Retinal pigment epithelial cell (primary cell): ENCODE measurements at places on chromosomes 11 and 22.

DNA sequence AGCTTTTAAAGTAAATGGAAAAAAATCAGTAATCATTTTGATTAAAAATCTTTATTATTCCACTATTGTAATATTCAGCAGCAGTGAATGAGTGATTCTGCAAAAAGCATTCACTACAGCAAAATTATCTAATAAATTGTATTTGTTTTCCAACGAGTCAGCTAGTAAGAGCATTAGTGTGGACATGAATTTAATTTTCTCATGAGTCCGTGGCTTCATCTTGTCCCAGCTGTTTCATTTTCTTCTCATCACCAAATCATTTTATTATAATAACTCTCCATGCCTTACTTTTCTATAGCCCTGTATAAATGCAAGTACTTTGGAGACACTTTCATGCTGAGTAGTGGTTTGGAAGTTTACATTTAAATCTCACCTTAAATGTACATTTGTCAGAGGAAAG, 66.2 kb downstream of the FANCF start:
- DNase-seq, result no peak

DNA sequence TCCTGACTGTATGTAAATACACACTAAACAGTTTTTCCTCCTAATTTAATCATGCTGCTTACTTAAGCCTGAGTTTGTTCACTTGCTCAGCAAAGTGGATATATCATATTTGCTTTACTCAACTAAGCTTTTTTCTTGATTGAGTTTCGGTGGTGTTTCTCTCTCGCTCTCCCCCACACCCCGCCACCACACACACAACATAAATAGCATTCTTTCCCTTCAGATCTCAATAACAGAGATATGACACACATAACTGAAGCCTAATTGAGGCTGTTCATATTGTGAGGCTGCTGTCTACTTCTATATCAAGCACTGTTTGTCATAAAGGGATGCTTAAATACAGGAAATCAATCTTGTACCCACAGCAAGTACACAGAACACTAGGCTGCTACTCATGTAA, 364.9 kb downstream of the FAT3 start:
- DNase-seq, result no peak

GRCh38 chr11:19970944-19971343, 189.3 kb downstream of the DBX1 start:
- DNase-seq, result no peak

DNA sequence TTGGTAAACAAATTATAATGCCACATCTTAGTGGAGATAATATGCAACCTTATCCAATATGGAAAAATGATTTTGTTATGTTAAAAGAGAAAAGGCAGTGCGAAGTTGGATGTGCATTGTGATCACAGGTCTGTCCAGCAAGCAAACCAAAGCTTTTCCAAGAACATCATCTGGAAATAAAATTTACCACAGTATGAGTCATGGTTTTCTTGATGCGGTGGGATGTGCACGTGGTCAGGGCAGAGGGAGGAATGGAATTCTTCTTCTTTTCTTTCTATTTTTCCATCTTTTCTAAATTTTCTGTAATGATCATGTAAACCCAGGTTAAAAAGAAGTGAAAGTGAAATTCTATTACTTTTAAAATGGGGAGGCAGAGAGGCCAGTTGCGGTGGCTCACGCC, 169.8 kb downstream of the C11orf91 start:
- DNase-seq, result no peak

DNA sequence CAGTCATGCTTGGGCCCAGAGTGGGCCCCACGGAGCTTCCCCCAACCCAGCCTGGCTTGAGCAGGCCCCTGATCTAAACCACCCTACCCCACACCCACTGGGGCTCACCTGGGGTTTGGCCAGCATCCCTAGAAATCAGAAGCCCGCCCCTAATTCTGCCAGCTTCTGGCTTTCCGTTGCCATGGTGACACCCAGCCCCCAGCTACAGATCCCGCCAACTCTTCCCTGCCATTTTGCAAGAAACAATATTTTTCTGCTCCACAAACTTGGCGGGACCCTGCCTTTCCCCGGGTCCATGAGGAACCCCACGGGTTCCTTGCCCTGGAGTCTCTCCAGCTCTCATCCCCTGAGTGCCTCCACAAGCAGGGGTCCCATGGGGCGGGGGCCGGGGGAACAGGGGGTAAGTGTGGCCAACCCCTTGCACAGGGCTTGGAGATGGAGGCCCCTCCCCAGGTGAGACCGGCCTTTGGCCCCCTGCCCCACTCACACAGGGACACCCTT, 90.0 kb downstream of the CDKN1C start:
- DNase-seq, result no peak

GRCh38 chr11:22203281-22203680, 10.4 kb downstream of the ANO5 start:
- DNase-seq, result no peak

DNA sequence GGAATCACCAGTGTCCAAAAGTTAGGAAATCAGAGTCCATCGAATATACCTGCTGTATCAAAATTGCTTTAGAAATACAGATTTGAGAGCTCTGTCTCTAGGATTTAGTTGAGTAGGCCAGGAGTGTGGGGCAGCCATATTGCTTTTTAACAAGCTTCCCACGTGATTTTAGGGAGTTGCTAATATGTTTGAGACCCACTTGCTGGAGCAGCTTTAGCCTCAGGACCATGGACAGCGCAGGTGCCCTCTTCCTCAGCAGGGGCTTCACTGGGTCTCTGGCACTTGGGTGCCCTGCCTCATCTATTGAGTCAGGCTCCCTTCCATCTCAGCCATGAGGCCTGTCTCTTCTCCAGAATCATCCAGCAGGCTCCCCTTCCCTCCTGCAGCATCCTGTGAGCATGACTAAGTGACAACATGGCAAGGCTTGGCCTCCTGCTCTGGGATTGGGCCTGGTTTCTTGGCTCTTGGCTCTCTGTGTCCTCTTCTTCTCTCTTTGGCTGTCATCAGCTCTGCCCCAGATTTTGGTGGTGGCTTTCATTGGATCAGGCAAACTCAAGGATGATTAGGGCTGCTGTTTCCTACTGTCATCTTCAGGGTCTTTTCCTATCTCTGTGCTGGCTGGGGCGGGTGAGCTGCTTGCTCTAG, 70.0 kb downstream of the SGSM1 start:
- DNase-seq, result no peak

DNA sequence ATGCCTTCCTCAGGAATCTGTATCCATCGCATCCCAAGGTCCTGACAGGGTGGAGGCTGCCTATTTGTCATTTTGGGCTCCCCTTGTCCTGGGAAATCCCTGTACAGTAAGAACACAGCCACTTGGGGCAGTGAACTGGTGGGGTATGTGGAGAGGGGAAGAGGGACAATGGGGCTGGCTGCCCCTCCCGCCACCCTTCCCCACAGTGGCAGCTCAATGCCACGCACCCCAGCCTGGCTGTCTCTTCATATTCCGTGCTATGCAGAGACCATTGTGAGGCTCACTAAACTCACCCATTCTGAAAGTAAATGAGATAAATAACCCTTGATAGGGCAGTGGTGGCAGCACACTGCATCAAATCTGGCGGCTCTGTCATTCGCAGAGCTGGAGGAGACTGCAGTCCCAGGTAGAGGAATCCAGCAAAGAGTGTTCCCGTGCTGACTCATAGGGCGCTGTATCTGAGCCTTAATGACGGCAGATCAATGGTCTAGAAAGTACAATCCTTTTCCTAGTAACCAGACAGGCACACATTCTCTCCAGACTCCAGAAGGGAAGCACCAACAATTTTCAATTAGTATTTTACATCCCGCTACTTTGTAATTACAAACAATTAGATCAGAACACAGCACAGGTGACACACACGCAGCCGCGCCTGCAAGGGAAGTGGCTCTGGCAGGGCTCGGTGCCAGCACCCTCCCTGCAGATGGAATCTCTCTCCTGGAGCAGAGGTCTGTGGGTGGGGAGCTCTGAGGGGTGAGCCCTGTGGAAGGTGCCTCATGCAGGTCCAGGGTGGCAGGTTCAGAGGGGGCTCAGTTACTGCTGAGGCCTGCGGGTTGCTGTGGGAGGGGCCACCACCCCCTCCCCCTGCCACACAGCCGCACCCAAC, 167.9 kb upstream of the B3GAT1 start:
- DNase-seq, result no peak

- DNase-seq, result no peak
Observed at GRCh38 chr11:1006762-1007161, 29.8 kb downstream of the MUC6 start.

DNA sequence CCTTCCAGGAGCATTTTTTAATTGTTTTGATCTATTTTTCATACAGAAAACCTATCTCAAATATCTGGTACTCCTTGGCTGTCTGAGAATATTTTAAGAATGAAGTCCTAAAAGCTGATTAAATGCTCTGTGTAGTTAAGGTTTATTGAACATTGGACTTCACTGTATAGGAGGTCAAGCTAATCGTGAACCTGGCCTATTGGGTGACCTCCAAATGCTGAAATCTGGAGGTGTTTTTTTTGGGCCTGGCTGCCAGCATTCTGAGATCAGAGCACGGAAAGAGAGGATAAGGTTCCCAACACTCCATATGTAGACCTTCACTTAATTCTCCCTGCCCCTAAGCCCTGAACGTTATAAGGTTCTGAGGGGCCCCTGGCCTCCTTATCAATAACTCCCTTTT, 8.3 kb downstream of the IL17RA start:
- no peak for DNase-seq

DNA sequence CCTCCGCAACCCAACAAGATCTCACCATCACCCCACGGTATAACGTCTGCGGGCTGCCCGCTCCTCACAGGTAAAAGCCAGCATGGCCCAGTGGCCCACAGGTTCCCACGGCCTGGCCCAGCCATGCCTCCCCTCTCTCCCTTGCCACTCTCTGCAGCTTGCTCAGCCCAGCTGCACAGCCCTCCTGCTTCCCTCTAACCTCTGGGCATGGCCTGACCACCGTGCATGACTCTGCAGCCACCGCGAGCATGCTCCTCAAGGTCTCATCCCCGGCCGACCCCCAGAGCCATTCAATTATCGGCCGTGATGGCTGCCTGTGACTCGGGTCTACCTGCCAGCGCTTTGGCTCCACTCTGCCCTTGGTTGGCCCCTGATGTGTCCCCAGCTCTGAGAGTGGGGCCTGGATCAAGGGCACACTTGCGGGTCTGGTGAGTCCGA, 185.5 kb downstream of the CTTN start:
- DNase-seq, result no peak

DNA sequence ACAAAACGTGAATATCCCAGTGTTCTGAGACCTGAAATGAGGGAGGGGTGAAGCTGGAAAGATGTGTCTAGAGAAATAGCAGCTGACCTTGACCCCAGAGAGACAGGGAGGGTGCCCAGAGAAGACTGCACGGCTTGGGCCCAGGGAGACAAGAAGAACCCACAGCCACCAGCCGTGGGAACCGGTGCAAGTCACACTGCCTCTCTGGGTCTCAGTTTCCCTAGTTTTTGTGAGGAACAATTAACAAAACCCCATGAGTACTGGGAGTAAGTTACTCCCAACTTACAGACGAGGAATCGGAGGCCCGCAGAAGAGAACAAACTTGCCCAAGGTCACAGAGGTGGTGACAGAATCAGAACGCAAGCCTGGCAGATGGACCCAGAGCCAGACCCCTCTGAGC, 19.2 kb downstream of the TNKS1BP1 start:
- DNase-seq, result no peak

DNA sequence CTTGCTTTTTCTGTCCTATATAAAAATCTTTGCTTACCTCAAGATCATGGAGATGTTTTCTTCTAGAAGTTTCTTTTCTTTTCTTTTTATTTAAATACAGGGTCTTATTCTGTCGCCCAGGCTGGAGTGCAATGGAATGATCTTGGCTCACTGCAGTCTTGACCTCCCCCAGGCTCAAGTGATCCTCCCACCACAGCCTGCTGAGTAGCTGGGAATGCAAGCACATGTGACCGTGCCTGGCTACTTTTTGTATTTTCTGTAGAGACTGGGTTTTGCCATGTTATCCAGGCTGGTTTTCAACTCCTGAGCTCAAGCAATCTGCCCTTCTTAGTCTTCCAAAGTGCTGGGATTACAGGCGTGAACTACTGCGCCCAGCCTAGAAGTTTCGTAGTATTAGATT, 45.3 kb downstream of the USP35 start:
- no peak for DNase-seq

DNA sequence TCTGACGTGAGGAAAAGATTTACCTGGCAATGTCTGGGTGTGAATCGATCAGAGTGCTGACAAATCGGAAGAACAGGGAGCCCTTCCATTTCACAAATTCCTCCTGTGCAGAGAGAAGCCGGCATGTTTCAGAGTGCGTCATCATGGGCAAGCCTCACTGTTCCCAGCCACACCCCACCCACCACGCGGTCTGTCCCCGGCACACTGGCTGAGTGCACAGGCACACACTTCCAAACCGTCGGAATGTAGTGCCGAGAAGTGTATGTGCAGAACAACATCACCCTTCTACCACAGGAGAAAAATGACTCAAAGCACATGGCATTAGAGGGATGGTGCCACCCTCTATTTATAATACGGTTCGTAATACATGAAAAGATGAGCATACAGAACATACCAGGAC, 47.5 kb downstream of the NCAPD3 start:
- no peak for DNase-seq

- DNase-seq, result no peak
Observed at GRCh38 chr11:63764340-63764678, 4.3 kb downstream of the ZFTA start.

GRCh38 chr11:27234043-27234668, 128.9 kb downstream of the CCDC34 start:
- peak; percentile 79 for DNase-seq

- DNase-seq, result no peak
Observed at GRCh38 chr11:117877120-117877784, 794 bp upstream of the FXYD6 start.

GRCh38 chr22:48198489-48199459, 1436.3 kb downstream of the TBC1D22A start:
- DNase-seq, result no peak

DNA sequence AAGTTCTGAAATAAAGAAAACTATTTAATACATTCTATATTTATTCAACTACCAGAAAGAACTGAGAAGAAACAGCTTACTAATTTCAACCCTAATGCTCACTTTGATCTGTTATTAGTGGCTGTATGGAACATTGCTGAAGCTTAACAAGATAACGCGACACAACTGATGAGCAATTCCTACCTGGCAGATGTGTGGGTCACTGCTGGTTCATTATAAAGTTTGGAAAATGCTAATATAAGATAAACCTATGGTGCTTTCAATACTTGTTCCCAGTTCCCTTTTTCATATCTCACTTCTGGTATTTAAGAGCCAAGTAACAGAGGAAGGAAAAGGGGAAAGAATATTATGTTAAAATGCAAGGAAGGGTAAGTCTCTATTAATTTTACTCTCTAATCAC, 10.5 kb downstream of the CTSC start:
- DNase-seq, result no peak

- DNase-seq, result no peak
Observed at GRCh38 chr11:95242091-95242844, 11.3 kb upstream of the SESN3 start.
